Thoracic aorta (tissue), 2 donors: ENCODE measurements at places on chromosomes 3 and 15. TPM values are rescaled to one million over a fixed set of nuclear protein-coding genes. Genes with fewer than 3 reads are reported as not detected.

MORC1 gene
- total RNA-seq = not detected

GRCh38 chr15:72890043-72890442 is 106.5 kb upstream of the ADPGK start:
- no peak for DNase-seq

- no peak for DNase-seq
These were observed 11.0 kb downstream of the MRPL3 start for GRCh38 chr3:131491775-131492174.

GRCh38 chr3:162111861-162112260 is 615.3 kb downstream of the OTOL1 start:
- DNase-seq = no peak

- DNase-seq = no peak
These were observed 345.3 kb downstream of the CHST2 start for GRCh38 chr3:143464850-143465249.
